ENCODE measurements at places on chromosomes 6 and 20. TPM values are rescaled to one million over a fixed set of nuclear protein-coding genes. Genes with fewer than 3 reads are reported as not detected.

The RAB23 gene
- total RNA-seq: 11.0 TPM

The RHAG gene
- not detected for total RNA-seq

The JPH2 gene
- 155 TPM for total RNA-seq

The ENPP5 gene
- total RNA-seq: 1.2 TPM

The MCCD1 gene
- not detected for total RNA-seq

The USP49 gene
- 2.9 TPM for total RNA-seq

The COL20A1 gene
- not detected for total RNA-seq

All from placental epithelial cell (primary cell).